Cardiac septum (tissue), 1 donor: ENCODE measurements at places on chromosomes 12 and 14. TPM values are rescaled to one million over a fixed set of nuclear protein-coding genes. Genes with fewer than 3 reads are reported as not detected.

- DNase-seq: no peak
These were observed 31.3 kb upstream of the ATP2A2 start for GRCh38 chr12:110249716-110250225.

- DNase-seq: no peak
These were observed 28.6 kb upstream of the NR1H4 start for GRCh38 chr12:100445081-100445481.

- no peak for DNase-seq
These were observed 338.1 kb upstream of the TMEM132C start for GRCh38 chr12:127928615-127929571.

DNA sequence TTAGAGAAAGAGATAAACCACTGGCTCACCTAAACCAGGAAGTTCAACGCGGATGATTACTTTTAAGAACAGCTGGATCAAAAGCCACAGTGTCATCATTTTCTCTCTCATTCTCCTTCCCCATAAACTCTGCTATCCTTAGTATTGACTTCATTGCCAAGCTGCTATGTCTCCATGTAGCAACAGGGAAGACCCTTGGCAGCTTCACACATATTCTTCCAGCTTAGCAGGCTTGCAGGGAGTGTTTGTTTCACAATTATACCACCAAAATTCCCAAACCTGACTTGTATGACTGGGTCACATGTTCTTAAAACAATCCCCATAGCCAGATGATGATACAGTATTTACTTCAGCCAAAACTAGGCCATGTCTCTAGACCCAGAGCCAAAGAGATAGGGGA is 235.5 kb downstream of the PAWR start:
- DNase-seq: no peak

DNA sequence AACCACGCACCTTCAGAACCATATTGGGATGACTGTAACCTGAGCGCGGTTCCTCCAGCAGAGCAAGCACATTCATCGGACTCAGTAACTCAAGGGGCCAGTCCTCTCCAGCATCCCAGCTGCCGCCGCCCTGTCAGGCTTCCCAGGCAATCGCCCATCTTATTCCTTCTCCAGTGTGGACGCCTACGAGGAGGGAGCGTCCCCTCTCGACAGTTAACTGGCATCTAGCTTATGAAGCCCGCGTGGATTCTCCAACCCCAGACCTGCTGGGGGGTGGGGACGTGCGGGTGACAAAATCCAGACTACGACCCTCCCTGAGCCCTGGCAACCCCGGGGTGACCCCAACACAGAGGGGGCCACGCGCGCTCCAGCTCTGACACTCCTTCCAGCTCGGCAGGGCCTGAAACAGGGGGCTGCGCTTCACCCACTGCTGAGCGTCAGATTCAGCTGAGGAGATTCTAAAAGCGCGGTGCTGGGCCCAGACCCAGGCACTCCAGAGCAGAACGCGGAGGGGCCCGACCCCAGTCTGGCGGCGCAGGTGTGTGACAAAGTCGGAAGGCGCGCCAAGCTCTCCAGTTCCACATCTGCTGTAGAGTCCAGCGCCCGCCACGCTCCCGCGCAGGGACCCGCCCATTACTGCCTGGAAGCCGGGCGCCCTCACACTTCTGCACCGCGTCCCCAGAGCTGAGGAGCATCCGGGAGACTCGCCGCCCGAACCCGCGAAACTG is 43.9 kb upstream of the ESR2 start:
- no peak for DNase-seq

GRCh38 chr12:44331269-44331668 is 495.4 kb downstream of the TMEM117 start:
- no peak for DNase-seq

IKZF4 gene
- 8.4 TPM for total RNA-seq

DNA sequence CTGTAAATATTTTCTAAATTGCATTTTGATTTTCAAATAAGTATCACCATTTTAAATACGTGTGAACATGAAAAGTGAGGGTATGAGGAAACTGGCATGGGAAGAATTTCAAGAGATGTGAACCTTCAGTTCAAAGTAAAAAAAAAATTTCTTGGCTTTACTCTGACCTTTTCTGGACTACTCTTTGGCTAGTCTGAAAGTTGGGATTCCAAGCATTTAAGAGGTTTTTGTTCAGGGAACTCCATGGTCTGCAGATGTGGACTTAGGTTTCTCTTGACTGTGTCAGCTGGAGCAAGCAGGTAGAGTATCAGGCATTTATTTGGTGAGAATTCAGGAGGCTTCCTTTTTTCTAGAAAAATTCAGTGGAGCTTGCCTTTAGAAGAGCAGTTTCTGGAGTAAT is 311.6 kb downstream of the LRIG3 start:
- DNase-seq: no peak

GRCh38 chr12:64695550-64695949 is 63.7 kb downstream of the GNS start:
- no peak for DNase-seq

DNA sequence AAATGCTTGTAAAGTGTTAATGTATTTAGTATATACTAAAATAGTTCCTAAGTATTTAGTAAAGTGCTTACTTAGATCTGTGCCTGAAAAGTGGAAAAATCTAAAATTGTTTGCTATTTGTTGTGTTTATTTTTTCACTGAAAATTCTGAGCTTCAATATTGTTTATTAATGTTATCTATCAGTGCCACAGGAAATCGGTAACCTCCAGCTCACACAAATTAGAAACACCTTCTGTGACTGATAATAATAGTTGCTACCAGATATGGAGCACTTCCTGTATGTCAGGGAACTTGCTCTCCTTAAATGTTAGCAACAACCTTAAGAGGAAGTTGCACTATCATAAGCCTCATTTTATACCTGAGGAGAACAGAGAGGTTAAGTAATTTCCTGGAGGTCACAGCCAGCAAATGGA is 723 bp upstream of the LRP10 start:
- no peak for DNase-seq
